NCI-H1417 (cell line): ENCODE measurements at places on chromosomes 5 and 9.

DNA sequence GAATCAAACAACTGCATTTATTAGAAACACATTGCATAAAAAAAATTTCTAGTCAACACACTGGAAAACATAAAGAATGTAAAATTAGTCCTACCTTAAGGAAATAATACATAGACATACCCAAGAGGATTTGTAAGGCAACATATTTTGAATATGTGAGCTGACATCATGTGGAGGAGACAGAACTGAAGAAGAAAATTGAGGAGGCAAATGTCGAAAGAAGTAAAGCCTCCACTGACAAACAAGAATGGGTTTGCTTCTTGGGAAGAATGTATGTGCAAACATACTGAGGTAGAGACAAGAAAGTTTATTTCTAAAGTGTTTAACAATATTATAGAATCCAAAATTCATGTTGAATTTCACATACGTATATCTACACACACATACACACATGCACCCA lies 363.0 kb upstream of the PDE4D start:
- DNase-seq: no peak

DNA sequence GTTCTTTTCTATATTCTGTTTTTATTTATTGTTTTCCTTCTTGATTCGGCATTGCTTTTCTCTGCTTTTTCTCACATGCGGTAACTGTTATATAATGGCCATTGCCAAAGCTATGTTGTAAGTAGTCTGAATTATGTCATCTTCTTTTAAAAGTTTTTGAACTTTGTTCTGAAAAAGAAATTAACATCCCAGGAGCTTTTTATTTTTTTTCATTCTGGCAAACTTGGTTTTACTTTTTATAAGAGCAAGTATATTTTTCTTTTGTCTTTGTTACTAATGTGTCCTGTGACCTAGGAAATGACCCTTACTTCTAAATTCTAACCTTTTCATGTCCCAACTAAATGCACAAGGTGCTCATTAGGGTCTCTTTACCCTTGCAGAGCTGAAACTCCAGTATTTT lies 26.7 kb upstream of the IZUMO3 start:
- no peak for DNase-seq

DNA sequence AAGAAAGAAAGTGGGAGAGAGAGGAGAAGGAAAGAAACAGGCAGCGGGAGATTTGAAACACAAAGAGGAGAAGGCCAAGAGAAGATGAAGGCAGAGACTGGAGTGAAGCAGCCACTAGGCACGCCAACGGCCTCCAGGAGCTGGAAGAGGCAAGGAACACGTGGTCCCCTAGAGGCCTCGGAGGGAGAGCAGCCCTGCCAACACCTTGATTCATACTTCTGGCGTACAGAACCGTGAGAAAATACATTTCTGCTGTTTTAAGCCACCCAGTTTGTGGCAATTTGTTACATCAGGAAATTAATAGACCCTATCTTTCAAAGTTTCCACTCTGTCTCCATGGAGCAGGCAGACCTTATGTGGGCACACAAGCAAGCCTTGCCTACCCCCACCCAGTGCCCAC lies 133.4 kb downstream of the ACTL7B start:
- no peak for DNase-seq

GRCh38 chr5:107295914-107296313 lies 374.8 kb downstream of the EFNA5 start:
- peak; percentile 77 for DNase-seq

DNA sequence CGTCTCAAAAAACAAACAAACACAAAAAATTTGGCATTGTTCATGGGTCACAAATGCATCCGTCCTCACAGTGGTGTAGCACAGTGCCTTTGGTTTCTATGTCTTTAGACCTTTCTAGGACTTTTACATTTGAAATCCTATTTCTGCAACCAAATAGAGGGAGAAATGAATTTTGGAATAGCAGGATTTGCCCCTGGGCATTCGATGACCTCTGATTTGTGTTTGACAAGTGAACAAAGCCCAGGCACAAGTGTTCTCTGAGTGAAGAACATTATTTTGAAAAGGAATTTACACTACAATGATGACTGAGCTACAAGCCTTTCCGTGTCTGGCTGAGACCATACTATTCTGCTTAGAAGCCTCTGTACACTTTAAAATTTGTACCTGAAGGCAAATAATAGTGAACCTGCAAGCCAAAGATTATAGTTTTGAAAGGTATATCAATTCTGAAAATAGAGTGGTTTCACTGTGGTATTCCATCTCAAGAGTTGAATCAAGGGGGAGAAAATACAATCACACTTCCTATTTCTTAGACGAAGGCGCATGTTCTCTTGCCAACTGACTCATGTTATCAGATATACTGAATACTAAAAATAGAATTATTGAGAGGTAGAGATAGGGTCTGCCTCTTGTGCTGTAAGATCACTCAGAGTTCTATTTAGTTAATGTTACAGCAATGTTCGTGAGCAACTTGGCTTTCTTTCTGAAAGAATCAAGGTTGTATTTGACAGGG lies 297.6 kb downstream of the KDM4C start:
- DNase-seq: no peak

- peak; percentile 82 for DNase-seq
These were observed 55.9 kb downstream of the NSUN2 start for GRCh38 chr5:6576861-6577501.

GRCh38 chr9:12813960-12814876 lies 39.4 kb downstream of the LURAP1L start:
- peak; percentile 86 for DNase-seq

- no peak for DNase-seq
These were observed 65.0 kb upstream of the GGTA1 start for GRCh38 chr9:121564504-121565260.

DNA sequence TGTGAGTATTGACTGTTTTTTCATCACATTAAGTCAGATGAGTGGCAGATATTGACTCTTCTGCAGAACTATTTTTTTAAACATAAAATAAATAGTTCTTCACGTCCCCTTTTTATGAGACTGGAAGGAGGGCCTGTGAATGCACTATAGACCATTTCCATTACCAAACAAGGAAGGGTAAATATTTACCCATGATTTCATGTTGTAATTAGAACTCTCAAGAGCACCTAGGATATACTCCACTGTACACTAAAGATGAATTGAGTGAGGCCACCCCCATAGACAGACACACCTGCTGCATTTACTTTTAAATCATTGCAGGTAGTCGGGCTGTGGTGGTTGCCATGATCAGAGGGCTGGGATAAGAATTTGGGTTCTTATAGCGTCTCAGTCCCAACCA lies 22.6 kb downstream of the SLC36A1 start:
- DNase-seq: peak; percentile 92

GRCh38 chr9:124480621-124480981 lies 26.6 kb downstream of the NR5A1 start:
- peak; percentile 33 for DNase-seq

DNA sequence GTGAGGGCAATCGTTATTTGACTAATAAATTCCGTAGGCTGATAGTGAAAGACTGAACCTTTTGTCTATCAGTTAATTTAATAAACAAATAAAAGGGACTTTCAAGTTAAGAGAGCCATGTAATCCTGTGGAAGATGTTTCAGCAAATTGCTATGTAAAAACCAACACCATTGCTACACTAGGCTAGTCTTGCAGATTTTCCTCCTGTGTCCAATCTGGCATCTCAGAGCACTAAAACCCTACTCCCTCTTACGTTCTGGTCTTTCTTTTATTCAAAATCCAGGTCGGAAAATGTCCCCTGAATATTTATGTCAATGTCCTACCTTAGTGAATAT lies 478.8 kb upstream of the TNC start:
- no peak for DNase-seq

GRCh38 chr9:97518909-97519307 lies 17.4 kb downstream of the TMOD1 start:
- peak; percentile 9 for DNase-seq

DNA sequence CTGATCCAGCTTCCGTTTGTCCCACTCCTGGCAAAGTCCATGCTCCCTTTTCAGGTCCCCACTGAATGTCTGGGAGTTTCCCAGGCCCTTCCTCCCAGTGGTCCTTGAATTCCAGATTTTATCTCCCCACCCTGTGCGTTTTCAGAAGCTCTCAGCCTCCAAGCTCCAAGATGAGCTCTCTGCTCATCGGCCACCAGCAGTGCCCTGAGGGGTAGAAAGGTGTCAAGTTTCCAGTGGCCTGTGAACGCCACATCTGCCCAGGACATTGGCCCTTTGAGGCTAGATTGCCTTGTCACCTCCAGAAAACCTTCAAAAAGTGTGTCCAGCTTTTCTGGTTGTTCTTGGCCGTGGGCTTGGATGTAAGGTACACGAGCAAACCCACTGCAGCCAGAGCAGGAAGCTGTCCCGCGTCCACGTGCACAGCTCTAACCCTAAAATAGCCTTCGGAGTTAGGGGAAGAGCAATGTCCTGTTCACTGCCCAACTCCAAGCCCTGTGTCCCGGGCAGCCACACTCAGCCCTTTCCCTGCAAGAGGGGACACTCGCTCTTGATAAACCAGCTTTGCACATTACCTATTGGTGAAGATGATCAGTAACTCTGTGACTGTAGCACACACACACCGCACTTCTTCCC lies 10.9 kb upstream of the LRRC14B start:
- DNase-seq: no peak

- peak; percentile 48 for DNase-seq
These were observed 37.7 kb downstream of the SAR1B start for GRCh38 chr5:134594797-134595457.

- DNase-seq: no peak
These were observed 333.4 kb upstream of the PUM3 start for GRCh38 chr9:3177146-3177761.

DNA sequence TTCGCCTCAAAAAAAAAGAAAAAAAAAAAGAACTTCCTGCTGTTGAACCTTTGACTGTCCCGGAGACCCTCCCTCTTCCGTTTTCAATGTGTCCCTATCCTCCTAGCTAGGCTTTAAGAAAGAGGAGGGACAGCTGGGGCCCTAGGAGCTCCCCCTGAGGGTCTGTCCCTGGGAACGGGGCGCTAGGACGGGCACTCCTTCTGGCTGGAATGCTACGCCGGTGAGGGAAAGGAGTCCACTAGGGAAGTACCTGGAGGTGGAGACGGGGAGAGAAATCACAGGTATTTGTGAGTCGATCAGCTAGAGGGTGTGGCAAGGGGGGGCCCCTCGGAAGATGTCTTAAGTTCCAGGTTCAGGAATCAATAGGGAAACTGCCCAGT lies 4.6 kb downstream of the SIT1 start:
- peak; percentile 69 for DNase-seq

DNA sequence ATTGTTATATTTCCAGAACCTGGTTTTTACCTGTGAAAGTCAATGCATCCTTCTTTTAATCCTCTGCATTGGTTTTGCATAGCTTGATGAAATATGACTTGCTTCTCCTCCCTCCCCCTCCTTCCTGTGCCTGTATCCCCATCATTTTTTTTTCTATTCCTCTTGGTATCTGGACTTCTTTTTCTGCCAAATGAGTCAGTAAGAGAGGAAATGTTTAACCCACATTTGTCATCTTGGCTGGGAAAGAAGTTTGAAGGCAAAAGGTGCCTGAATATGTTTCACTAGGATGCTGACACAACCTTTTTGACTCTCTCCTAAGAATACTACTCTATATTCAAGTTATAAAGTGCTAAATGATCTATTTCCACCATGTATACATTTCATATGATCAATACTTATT lies 35.5 kb upstream of the CDKN2B start:
- no peak for DNase-seq

DNA sequence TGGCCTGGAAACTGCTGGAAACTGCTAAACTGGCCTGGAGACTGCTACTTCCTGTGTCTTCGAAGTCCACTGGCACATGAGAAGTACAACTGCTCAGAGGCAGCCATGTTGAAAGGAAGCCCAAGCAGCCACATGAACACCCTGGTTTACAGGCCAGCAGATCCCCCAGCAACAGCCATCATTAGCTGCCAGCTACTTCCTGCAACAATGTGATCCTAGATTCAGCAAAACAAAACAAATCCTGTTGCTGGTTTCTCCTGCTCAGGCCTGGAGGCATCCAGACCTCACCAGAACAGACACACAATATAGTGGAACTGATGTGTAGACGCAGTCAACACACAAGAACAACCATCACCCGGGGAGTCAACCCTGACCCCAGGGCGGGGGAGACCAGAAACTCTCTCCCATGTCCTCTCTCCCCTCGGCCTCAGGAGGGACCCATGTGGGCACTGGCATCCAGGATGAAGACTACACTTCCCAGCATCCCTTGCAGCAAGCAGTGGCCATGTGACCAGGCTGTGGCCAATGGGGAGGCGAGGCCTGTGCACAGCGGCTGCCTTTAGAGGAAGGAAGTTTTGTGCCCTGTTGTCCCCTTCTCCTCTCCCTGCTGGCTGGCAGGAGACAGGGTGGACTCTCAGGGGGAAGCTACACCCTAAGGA lies 9.2 kb upstream of the LCN15 start:
- no peak for DNase-seq

DNA sequence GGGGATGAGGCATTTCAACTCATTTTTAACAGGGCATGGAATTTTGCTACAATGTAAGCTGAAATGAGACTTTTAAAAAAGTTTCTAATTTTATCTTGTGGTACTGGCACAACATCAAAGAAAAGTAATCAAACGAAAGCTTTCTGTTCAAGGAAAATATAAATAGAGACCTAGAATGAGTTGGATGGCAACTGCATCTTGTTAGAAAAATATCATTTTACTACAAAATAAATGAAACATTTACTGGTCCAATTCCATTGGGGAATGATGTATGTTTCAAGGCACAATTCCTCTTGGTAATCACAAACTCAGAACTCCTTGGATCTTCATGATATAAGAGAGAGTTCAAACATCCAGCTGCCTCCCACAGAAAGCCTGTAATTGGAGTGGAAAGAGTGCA lies 102.8 kb downstream of the HMHB1 start:
- DNase-seq: no peak

DNA sequence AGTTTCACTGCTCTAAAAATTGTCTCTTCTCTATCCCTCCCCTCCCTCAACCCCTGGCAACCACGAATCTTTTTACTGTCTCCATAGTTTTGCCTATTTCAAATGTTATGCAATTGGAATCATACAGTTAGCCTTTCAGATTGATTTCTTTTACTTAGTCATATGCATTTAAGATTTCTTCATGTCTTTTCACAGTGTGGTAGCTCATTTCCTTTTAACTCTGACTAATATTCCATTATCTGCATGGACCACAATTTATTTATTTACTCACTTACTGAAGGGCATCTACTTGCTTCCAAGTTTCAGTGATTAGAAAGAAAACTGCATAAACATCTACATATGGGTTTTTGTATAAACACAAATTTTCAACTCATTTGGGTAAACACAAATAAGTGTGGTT lies 372.3 kb downstream of the CDH18 start:
- DNase-seq: no peak

DNA sequence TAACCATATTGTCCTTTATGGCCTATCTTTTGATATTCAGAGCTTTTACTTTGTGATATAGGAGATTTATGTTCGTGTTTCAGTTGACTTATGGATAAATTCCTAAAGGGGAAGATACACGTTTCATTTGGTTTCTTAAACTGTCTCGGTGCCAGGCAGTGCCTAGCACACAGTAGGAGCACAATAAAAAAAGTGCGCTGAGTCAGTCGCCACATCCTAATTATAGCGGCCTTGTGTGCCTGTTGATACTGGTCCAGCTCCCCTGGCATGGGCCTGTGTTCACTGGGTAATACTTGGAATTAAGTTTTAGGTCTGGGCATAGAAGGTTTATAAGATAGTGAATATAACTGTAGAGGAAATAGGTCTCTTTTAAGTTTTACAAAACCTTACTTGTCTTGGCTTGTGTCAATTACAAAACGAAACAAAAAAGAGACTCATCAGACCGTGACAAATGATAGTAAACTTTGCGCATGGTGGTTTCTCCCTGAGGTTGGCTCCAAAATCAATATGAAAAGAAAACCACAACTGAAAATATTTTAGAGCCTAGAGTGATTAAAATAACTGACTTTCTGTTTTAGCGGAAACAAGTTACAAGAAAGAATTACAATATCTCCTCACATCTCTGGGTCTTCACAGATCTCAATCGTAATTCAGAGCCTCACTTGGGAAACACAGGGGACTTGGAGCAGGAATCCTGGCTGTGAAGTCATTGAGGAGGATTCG lies 84.8 kb downstream of the MVB12B start:
- peak; percentile 56 for DNase-seq
